ENCODE measurements at places on chromosomes 4 and X.

- no peak for DNase-seq
Measured at GRCh38 chr4:112296949-112297880, at the start of gene ALPK1. TSS of gene ALPK1 (plus strand) at chr4:112297369.

- DNase-seq, result no peak
Measured at GRCh38 chrX:103730796-103731493, 20.2 kb downstream of the TMEM31 start.

DNA sequence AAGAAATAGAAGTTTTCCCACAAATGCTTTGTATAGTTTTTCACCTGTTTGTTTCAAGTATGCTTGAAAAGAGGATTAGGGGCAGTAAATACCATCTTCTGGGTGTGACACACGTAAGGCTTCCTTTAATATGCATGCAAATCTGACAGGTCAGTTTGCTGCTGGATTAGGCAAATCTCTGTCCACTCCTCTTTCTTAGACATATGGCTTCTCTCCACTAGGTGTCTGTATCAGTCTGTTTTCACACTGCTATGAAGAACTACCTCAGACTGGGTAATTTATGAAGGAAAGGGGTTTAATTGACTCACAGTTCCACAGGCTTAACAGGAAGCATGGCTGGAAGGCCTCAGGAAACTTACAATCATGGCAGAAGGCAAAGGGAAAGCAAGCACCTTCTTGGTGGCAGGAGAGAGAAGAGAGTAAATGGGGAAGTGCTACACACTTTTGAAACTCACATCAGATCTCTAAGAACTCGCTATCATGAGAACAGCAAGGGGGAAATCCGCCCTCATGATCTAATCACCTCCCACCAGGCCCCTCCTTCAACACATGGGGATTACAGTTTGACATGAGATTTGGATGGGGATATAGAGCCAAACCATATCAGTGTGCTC, 66.9 kb downstream of the TAB3 start:
- DNase-seq, result no peak

GRCh38 chr4:38359113-38359512, 304.9 kb upstream of the KLF3 start:
- DNase-seq, result no peak

GRCh38 chr4:32203340-32203739, 1483.2 kb downstream of the PCDH7 start:
- no peak for DNase-seq

- no peak for DNase-seq
Measured at GRCh38 chrX:76617020-76617419, 189.5 kb downstream of the MAGEE1 start.

DNA sequence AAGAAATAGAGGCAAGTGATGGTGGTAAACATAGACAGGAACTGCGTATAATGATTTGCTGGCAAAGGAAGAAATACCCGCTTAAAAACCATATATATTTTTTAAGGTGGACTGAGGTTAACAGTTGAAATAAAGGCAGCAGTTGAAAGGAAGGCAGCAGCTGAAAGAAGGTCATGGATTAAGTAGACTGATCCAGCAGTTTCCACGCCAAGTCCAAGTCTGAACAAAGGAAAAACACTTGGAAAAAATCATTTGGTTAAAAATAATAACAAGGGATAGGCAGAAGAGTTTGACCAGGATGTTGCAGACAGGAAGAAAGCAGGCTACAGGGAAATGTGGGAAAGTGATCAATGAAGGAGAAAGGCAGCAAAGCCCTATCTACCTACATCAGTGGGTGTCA, 93.6 kb downstream of the AMELX start:
- DNase-seq, result no peak

DNA sequence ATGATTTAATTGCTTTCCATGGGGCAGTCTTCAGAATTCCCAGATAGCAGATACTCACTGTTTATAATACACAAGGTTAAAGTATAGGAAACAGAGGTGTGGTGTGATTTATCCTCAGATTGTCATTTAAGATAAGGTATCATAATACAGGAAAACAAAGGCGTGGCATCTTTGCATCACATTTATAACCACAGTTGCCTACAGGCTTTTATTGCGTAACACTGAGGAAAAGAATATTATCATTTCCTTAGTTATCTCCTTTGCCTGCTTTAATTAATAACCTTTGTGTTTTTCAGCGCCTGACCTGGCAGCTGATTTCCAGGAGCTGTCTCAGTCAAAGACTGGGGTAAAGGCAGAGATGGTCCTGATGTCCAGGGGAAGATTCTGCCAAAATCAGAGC, 68.8 kb downstream of the SSX7 start:
- no peak for DNase-seq

DNA sequence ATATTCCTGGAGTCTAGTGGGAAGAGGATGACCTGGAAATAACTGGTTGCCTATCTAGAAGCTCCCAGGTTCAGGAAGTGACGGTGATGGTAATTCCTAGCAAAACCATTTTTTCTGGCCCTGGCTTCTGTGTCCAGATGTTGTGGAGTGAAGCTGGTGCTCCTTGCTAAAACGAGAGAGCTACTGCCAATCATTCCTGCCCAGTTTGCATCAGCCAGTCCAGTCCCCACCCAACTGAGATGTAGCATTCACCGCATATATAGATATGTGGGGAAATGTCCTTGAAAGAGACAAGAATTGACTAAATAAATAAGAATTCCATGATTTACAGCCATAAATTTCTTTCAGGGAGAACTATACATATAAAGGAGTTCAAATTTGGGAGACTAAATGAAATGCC, 6.3 kb downstream of the HPGDS start:
- DNase-seq, result no peak

- no peak for DNase-seq
Measured at GRCh38 chr4:158130204-158130603, 42.6 kb downstream of the GASK1B start.

DNA sequence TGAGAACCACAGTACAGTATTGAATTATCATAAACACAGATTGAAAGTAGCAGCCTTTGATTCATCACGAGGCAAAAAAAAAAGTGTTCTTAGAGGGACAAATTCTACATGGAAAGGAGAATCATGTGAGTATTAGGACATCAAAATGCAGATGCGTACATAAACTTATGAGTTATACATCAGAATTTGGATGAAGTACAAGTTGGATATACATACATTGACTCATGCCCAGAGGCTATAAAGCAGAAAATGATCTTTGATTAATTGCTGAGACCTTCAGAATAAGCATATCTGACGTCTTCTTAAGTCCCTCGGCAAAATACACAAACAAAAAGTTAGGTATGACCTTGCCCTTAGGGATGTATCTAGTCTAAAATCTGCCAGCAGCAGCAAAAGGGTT, 206.4 kb downstream of the LDB2 start:
- DNase-seq, result no peak

- DNase-seq, result no peak
Measured at GRCh38 chr4:54986095-54986846, 139.1 kb downstream of the KDR start.
